Choroid plexus epithelial cell (primary cell): ENCODE measurements at places on chromosomes 1 and 21.
A peak's percentile ranks its signal among the peaks of the same experiment; 100 is the strongest.

GRCh38 chr21:34995979-34996303 is 53.2 kb downstream of the RUNX1 start:
- DNase-seq: no peak

DNA sequence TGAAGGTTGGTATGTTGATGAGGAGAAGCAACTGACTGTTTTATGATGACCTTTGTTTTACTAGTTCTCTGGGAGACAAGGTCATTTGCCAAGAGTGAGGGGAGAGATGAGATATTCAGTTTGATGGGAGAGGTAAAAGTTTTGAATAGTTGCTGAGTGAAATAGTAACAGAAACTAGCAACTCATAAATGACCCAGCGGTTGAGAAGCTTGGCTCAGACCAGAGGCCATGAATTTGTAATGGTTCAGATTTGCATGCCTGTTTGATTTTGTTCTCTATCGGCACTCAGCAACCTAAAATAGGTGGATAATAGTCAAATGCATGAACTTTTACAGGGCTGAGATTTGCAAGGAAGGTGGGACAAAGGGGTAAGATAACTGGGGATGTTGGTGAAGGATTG is 6.6 kb downstream of the CCDC30 start:
- DNase-seq: no peak

GRCh38 chr1:63405987-63406386 is 38.6 kb downstream of the ALG6 start:
- DNase-seq: no peak

DNA sequence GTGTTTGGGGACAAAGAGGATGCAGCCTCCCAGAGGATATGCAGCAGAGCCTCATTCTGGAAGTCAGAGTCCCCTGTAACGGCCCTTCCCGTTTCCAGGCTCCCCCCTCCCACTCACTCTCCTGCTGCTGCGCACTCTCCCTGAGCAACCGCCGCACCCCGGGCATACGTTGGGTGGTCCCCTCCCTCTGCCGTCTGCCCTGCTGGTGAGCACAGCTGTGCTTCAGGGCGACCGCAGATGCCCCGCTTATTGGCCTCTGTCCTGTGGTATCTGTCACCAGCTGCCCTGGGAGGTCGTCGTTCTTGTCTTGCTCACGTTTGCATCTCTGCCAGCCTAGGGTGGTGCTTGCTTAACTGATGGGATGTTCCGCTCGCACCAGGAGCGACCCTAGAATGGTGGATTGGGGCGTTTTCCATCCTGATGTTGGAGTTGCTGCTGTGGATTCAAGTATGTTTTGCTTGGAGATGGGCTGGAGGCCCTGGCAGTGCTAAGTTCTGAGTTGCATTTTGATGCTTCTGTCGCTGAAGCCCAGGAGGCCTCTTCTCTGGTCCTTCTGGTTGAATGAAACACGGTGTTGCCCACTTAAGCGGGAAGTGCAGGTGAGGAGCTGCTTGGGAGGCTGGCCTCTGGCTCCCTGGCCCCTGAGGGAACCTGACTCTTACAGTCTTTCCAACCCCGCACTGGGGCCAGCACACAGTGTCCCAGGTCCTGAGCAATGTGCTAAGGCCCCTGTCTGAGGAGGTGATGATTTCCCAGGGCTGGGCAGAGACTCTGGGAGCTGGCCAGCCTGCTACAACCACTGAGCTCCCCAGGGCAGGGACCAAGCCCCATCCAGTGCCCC is 3.2 kb downstream of the TMEM201 start:
- no peak for DNase-seq

DNA sequence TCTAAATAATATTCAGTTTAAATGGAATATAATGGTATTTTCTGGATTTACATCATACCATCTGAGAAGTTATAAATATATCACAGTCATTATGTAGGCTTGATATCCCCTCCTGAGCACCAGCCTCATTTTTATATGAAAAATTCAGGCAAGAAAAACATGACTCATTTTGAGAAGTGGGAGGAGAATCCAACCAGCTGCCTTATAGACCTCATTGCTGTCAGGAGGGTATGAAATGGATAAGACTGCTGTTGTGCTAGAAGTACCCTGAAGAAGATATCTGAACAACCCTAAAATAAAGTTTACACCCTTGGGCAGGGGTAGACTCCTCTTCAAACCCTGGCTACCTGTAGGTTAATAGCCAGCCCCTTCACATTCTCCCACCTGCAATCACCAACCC is 8.8 kb downstream of the GIPC2 start:
- DNase-seq: peak; percentile 57

- DNase-seq: peak; percentile 39
Observed at GRCh38 chr1:89451011-89451410, 73.6 kb upstream of the LRRC8B start.

- no peak for DNase-seq
Observed at GRCh38 chr1:42380586-42381279, at the start of gene RIMKLA. Gene RIMKLA, plus strand, starts transcription at chr1:42380792. Its CDS starts 143 bp downstream, at chr1:42380935.

- DNase-seq: no peak
Observed at GRCh38 chr1:151970128-151970527, 23.5 kb downstream of the S100A10 start.

DNA sequence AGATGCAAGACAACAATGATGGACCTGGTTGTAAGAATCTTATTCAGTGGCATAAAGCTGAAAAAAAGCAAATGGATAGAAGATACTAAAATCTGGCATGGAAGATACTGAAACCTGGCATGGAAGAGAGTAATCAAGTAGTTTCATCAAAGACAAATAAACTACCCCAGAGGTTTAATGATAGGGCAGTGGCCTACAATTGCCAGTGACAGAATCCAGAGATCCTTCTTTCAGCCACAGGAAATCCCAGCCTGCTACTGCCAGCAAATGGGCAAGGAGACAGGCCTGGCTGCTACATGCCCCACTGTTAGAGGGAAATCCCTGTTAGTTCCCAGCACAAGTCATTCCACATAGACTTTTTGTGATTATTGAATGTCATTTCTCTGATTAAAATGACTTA is 409.4 kb downstream of the VAV3 start:
- no peak for DNase-seq

DNA sequence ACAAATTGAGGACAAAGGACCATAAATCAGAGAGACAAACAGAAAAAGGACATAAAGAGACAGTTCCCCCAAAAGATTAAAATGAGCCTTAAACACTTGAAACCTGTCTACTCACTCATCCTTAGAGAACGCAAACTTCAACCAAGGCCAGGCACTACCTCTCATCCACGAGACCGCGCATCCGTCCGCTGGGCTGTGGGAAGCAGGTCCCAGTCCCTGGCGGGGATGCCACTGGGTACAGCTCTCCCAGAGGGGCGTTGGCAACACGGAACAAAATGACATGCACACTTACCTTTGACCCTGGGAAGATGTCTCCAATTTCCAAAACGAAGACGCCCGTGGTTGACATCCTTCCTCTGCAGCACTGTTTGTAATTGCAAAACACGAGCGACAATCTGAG is 16.5 kb upstream of the ADARB1 start:
- DNase-seq: no peak

GRCh38 chr1:12810691-12811408 is 19.7 kb downstream of the PRAMEF1 start:
- DNase-seq: no peak
